ENCODE measurements at places on chromosomes 2 and 18.

- no peak for DNase-seq
These were observed 244.2 kb downstream of the KLHL29 start for GRCh38 chr2:23628926-23629771.

DNA sequence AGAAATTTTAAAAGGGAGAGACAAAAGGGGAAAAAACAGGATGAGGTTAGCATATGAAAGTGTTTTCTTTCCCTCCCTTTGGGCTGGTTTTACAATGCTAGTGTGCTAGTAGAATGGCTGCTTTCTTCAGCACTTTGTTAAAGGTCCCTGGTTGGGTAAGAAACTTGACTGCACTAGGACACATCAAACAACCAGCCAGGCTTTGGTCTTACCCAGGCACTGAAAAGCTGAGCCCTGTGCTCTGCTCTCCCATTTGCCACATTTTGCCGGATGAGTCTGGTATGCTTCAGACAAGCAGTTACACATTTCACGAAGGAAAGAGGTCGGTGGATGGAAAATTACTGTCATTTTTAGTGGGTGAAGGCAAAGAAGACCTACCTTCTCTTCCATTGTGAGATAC is 242.0 kb downstream of the DPP10 start:
- DNase-seq: no peak

DNA sequence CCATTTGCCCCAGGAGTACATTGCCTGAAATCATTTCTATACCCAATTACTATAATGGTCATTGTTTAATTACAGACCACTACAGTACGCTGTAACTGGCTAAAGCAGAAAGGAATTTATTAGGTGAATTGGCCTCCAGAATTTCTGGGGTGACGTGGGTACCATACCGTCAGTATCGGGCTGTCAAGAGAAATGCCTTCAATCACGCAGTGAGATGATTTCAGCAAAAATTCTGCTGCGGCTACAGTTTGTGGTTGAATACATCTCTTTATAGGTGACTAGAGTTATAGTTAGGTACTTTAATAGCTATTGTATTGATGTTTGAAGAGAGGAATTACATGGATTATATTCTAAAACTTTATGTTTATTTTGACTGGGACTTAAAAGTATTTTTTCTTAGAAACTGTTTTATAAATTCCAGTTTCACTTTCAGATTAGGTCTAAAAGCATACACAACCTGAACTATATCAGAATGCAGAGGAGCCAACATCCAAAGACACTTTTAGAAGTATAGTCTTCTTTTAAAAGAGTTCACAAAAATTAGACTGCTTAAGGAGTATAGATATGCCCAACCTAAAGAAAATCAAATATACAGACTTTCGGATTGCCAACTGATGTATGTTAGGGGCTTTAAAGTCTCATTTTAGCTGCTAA is 128.4 kb downstream of the TTC27 start:
- DNase-seq: no peak

- no peak for DNase-seq
These were observed 61.4 kb downstream of the WDR75 start for GRCh38 chr2:189502714-189503113.

DNA sequence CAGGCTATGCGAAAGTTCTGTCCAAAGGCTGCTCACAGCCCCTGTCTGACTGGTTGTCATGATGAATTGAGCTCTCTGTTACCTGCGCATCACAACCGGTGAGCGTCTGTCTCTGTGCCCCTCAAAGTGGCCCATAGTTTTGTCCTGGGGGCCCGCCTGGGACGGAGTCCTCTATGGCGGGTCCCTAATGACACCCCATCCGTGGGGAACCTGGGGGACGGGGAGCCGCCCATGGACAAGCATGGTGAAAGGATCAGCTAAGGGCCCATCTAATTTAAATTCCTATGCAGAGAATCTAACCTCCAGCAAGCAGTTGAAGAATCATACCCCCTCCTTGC is 473 bp downstream of the ELMOD3 start:
- no peak for DNase-seq

- peak; percentile 63 for DNase-seq
These were observed 37.3 kb upstream of the TMEM177 start for GRCh38 chr2:119641562-119642258.

DNA sequence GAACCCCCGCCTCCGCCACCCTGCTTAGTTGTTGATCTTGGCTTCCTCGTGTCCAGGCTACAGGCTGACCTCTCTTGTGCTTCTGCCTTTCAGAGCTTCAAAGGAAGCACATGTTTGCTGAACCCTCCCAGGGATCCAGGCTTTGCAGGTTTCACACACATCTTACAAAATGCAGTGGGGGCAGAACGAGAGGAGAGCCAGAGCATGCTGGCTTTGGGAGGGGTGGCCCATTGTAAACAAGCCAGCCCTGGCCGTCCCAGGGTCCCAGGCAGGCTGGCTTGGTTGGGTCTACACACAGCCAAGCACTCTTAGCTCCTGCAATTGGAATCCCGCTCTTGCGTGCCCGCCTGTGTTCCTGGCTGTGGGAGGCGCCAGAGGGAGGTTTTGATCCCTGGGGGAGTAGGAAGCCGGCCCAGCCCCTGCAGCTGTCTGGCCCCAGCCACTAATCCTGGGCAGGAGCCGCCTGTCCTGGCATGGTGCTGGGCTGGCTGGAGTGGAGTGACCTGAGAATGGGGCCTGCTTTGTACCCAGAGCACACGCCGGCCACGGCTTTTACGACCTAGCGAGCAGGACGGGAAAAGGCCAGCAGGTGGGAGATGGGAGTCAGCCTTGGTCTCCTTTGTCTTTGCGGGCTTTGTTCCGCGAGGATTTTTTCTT is 53.9 kb downstream of the SH3BP4 start:
- DNase-seq: no peak

GRCh38 chr2:10900216-10901109 is 11.3 kb upstream of the KCNF1 start:
- DNase-seq: no peak

DNA sequence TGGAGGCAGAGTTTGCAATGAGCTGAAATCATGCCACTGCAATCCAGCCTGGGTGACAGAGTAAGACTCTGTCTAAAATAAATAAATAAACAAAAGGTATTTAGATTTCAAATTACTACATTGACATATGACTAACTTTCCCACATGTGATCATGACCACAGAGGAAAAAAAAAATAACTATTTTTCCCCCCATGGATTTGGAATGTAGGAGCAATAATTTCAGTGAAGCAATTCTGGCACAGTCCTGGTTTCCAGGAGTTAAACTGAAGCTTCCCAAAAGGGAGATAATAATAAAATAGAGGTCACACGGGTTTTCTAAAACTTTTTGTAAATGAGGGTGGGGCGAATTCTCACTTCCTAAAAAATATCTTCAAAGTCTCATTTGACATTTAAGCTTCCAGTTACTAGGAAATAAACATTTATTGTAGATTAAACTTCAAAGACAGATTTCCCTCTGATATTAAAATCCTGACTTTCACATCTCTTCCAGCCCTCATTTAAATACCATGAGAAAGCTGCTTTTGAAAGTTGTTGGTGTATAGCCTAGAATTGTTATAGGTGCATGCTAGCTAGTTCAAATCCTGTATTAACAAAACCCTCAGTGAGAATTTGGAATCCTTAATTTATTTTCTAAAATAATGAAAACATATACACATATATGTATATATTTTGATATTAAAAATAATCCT is 20.7 kb downstream of the SLC19A3 start:
- no peak for DNase-seq

DNA sequence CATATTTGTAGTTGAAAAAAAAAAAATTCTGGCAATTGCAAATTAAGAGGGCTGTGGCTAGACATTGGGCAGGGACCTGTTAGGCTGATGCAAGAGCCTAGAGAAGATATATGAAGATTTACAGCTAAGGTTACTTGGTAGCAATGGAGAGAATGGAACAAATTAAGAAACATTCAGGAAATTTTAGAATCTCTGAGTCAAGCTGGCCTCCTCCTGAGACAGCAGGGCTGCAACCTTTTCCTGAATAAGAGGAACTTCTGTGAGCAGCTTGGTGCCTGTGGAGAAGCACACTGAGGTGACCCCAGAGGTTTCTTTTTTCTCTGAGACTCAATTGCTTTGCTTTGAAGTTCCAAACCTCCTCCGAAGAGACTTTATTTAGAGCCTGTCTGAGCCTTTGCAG is 118.6 kb upstream of the LRATD1 start:
- no peak for DNase-seq

GRCh38 chr18:33835419-33835818 is 257.4 kb downstream of the ASXL3 start:
- no peak for DNase-seq

DNA sequence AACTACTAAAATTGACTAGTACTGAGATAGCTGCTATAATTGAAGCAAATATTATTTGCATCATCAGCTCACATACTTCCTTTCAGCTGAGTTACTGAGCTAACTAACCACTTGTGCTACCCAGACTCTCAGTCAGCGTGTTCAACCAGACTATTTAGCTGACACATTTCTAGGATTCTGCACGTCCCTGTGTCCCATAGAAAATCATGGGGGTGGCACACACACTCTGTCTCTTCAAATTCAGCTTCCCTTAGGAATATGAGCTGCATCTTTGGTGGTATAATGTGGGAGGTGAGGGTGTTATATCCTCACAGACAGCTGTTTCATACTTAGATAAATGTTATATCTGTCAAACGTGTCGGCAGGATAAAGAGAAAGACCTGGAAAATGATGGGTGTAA is 424.0 kb downstream of the CDH2 start:
- DNase-seq: no peak

DNA sequence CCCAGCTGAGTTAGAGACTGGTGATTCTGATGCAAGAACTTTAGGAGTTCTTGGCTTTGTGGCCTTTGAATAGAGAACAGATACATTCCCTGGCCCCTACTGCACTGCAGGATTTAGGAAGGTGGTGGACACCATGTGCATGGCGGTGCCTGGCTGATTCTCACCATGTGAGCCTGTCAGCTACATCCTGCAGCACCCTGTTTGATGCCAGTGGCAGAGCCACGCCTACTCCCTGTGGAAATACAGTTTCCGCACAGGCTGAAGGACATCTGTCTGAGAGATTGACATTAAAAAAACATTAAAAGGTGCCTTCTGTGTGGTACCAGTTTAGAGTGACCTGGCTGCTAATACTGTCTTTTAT is 50.0 kb downstream of the KCNE4 start:
- no peak for DNase-seq

DNA sequence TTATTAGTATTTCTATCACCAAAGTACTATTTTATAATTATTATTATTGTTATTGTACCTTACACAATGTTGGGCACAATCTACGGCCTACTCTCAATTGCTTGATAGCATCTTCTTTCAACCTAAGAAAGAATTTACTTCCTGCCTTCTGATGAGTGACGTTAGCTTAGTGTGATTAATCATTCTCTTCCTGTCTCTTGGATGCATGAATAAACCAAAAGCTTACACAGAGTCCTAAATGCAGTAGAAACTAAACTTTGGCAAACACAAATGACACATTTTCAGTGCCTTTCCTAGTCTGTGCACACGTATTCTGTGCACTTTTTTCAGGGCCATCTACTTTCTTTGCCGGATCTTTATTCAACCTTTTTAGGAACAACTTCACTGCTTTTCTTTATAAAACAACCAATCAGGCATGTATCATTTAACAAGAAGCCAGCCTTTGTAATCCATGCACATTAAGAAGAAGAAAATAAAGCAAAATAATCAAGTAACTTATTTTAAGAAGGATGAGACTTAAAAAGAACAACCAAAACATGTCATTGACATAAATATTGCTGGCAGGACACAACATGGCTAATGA is 19.1 kb downstream of the TRAK2 start:
- DNase-seq: no peak

GRCh38 chr2:230085201-230085600 is 16.5 kb upstream of the SLC16A14 start:
- DNase-seq: no peak

- DNase-seq: peak; percentile 6
These were observed 829 bp downstream of the ACVR1C start for GRCh38 chr2:157627594-157628476.

GRCh38 chr2:111100087-111100764 is 20.5 kb upstream of the BCL2L11 start:
- no peak for DNase-seq

DNA sequence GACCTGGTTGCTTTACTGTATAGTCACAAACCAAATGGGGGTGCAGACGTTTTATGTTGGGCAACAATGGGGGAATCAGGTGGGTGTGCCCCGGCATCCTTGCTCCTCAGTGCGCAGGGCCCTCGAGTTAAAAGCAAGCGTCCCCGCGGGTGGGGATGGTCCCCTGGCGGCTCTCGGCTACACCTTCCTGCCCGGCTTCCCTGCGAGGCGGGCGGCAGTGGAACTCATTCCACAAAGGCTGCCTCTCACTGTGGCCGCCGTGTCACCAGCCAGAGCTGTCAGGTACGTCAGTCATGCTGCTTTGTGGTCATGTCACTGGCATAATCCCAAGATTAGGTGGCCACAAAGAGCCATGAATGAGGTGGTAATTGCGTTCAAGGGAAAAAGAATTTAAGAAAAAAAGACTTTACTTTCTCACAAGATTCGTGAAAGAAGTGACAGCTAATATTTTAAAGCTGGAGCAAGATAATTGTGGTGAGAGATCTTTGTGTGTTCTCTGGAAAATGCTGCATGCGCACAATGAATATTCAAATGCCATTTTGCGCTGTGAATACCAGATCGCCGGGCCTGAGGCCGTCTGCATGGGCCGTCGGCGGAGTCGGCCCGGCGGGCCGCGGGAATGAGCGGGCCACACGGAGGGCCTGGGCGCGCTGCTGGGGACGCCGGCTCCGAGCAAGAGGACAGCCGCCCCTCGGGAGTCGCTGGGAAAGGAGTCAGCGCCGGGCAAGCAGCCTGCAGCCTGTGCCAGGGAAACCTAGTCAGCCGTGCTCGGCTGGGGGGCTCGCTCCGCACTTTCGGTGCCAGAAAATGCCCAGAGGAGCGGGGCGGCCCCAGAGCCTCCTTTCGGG is 82.3 kb upstream of the LDLRAD4 start:
- DNase-seq: peak; percentile 32

GRCh38 chr18:23032030-23032582 is 99.0 kb downstream of the RBBP8 start:
- no peak for DNase-seq

- no peak for DNase-seq
These were observed 129.1 kb upstream of the CAB39 start for GRCh38 chr2:230583581-230583980.

GRCh38 chr2:164560181-164560792 is 61.0 kb downstream of the GRB14 start:
- DNase-seq: no peak

DNA sequence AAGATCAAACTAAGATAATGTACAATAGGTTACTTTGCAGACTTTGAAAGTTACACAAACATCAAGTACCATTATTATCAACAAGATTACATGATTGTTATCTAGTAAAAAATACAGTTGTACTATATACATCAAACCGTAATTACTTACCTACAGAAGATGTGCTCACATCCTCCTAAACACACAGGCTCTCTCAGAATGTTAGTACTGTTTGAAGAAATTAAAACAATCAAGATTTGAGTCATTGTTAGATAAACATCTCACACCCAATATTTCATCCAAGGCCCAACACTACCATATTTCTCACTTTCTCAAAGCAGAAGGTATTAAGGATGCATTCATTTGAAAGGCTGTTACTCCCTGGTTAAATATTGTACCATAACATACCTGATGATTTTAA is 12.6 kb downstream of the BARD1 start:
- no peak for DNase-seq

GRCh38 chr2:118881490-118882129 is 34.2 kb upstream of the EN1 start:
- peak; percentile 59 for DNase-seq
